ENCODE measurements at places on chromosomes 7 and 10. TPM values are rescaled to one million over a fixed set of nuclear protein-coding genes. Genes with fewer than 3 reads are reported as not detected.

GRCh38 chr7:16543456-16543855, 16.8 kb downstream of the LRRC72 start:
- DNase-seq = no peak

Gene SSMEM1
- not detected for total RNA-seq

Gene NUDT13
- 2.3 TPM for total RNA-seq

GRCh38 chr10:129761197-129761972, 202.7 kb downstream of the EBF3 start:
- no peak for DNase-seq

- DNase-seq = no peak
Measured at GRCh38 chr7:106367018-106367420, 82.2 kb upstream of the NAMPT start.

DNA sequence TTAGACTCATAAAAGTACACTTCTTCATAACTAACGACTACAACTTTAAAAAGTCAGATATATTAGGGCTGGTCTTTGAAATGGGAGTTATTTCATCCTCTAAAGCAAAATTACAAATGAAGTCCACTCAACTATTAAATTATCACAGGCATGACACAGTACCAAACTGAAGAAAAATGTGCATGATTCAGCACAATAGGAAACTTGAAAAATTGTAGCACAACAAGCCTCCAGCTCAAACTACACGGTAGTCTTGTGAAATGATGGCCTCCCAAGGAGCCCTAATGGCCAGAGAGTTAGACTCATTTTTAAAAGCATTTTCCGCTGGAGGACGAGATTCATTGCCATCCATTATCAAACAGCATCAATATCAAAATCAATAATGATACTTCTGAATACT, 76.4 kb downstream of the MAGI2 start:
- no peak for DNase-seq

DNA sequence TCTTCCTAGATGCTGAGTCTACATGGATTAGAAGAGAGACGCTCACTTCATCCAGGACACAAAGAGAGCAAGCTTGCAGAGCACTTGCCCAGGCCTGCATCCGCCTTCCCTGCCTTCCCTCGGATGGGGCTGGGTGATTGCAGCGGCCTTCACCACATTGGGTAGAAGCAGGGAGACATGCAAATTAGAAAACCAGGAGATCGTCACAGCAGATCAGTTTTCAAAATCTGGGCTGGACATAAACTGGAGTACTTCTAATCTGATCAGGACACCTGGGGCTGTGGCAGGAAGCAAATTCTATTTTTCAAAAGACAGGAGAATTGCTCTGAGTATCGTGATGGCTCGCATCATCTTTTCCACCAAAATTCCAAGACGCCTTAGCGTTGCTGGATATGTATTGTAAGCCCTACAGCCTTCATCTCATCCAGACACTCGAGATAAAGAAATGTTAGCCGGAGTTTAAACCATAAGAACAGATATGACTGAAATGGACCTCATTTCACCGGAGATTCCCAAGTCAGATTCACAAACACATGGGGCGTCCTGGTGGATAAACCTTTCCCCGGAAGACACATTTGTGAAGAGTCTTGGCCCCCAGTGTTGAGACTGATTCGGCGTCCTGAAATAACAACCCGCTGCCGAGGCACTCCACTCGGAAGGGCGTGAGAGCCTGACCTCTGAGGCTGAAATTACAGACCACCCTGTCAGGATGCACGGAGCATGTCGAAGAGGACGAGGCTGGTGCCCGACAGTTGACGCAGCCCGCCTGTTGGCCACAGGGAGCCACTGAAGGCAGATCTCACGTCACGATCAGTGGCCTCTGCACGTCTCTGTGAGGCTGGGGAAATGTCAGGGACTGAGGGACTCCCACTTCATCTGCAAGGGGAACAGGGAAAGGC, 91.2 kb upstream of the PARD3 start:
- DNase-seq = no peak

DNA sequence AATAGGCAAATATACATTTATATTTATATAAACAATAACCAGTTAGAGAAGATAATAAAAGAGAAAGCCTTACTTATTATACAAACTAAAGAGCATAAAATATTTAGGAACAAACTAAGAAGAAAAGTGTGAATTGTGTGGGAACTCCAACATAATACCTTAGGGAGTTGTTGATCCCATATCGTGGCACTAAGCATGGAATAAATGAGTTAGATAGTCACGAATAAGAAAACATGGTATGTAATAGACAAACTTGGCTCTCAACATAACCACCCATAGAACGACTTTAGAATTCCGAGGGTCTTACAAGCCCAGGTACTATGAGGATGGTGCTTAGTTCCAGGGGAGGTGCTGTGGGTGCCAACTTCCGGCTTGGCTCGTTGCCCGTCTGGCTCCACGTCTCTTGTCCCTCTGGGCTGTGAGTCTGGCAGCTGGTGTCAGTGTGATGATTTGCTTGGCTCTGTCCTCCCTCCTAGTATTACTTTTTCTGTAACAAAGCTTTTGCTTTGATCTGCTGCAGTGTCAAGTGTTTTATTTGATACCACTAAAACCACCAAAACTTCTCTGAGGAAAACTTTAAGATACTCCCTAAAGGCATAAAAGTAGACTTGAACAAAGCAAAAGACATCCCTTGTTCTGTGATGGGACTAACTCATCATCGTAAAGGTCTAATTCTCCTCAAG, 9.5 kb upstream of the RBM20 start:
- no peak for DNase-seq

- DNase-seq = peak; percentile 18
Measured at GRCh38 chr10:70255329-70256299, 22.4 kb upstream of the PPA1 start.

Gene PAPOLB
- not detected for total RNA-seq

DNA sequence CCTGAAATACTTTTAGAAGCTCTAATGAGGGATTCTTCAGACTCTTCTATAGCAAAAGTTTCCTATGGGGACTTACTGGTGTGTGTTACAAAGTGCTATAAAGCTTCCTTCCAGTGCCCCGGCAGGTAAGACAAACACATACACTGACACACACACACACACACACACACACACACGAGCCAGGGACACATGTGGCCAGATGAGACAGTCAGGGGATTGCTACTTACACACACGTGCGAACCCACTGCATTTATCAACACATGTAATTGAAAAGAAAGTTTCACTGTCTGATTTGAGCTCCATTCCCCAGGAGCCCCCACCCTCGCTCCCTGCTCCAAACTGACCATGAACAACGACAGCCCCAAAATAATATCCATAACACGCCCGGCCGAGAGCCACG, 119.8 kb downstream of the PRPF18 start:
- no peak for DNase-seq

Gene ZNF117
- 4.2 TPM for total RNA-seq

Gene DGKB
- not detected for total RNA-seq

All from activated CD8-positive, alpha-beta T cell treated with anti-CD3 and anti-CD28 coated beads for 36 hours (primary cell).